ENCODE measurements at places on chromosomes 1 and 21.

DNA sequence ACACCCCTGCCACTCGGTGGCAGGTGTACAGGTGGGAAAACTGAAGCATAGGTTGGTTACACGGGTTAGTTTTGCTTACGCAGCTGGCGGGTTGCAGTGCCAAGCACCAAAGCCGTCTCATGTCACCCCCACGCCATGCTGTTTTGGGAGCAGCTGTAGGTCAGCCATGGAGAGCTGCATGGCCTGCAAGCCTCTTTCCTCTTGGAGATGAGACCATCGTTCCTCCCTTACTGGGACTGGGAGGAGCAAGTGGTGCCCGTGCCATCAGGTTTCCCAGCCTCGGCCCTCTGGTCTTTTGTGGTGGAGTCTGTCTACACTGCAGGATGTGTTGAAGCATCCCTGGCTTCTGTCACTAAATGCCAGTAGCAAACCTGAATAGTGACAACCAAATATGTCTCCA is 46.9 kb downstream of the AJAP1 start:
- DNase-seq: no peak

- no peak for DNase-seq
Measured at GRCh38 chr1:213605732-213606131, 382.0 kb upstream of the PROX1 start.

DNA sequence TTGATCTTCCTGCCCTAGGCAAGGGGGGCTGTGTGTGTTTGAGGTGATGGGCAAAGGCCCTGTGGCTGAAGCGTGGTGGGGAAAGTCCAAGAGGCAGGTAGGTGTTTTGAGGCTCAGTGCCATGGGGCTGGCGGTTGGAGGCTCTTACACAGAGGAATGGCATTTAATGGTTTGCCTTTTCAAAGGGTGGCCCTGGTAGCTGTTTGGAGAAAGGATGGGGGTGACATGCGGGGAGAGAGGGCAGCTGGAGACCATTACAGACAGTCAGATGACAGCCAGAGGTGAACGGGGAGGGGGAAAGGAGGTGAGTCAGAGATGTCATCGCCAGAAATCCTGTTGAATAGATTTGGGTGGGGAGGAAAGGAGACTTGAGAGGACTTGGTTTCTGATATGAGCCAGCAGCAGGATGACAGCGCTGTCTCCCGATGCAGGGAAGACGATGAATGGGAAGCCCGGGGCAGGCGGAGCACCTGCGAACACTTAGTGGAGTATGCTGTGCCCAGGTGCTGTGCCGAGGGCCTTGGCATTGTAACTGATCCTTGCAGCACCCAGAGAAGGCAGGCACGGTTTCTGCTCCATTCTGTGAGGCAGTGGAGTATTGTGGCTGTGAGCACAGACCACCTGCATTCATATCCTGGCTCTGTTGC is 56.3 kb downstream of the MAN1C1 start:
- DNase-seq: no peak

DNA sequence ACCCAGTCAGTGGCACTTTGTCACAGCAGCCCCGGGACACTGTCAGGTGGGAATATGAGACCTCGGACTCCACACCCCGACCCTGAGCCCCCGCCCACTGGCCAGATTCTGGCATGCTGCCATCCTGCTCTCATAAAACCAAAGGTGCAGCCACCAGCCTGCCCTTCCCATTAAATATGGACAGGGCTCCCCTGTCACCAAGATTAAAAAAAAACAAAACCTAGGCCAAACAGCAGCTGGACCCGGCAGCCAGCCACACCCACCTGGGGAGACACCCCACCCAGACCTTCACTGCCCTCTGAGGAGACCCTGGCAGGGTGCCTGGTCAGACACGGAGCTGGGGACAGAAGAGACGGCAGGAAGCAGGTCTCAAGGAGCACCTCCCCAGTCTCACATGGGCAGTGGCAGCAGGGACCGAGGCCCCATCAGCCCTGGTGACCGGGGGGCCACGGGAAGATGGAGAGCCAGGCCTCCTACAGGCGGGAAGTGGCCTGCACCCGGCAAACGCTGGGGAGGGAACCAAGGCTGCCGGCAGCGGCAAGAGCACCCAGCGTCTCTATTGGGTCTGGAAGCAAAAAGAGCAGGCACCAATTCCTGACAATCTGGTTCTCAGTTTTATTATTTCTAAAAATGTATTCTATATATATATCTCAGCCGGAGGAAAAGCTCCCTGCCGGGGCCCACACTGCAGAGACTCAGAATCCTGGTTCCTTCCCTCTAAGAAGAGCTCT is 61.9 kb downstream of the ACOT7 start:
- DNase-seq: no peak

DNA sequence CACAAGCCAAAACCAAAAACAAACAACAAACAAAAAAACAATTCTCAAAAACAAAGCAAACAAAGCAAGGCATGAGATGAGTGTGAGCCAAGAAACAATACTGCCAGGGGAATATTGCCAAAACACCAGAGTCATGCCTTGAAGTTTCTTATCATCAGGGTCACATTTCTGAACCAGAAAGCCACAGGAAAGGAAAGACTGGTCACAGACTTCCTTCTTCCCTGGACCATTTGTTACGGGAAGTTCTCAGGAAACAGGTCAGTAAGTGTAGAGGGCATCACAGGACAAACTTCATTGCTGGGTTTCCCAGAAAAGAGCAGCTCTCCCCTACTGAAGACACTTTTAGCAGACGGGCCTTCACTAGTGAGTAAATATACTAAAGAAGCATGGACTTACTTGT is 191.2 kb downstream of the GABPA start:
- DNase-seq: no peak

DNA sequence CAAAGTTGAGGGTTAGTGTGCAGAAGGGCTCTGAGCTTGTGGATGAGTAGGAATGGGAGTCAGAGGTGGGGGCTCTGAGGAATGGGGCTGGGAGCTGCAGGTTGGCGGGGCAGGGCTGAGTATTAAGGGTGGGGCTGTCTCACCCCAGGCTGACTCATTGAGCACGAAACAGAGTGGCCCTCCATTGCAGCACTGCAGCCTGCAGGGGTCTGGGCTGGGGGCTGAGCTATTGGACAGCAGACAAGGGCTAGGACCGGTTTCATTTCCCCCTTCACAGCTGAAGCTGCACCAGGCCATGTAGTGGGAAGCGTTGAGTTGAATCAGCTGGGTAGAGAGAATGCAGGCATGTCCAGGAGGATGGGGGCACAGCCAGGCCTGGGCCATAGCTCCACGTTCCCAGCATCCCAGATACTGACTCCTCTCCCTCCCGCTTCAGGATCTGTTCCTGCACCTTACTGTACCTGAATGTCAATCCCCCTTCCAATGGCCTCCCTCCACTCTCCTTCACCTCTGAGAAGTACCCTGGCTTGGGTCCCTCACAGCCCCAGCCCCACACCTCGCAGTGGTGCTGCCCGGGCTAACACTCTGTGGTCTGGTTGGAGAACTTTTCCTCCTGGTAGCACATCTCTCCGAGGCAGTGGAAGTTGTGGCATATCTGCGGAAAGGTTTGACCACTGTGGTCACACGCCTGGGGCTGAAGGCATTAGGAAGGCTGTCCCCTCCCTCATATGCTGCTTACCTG is 4.4 kb upstream of the INPP5B start:
- DNase-seq: no peak

DNA sequence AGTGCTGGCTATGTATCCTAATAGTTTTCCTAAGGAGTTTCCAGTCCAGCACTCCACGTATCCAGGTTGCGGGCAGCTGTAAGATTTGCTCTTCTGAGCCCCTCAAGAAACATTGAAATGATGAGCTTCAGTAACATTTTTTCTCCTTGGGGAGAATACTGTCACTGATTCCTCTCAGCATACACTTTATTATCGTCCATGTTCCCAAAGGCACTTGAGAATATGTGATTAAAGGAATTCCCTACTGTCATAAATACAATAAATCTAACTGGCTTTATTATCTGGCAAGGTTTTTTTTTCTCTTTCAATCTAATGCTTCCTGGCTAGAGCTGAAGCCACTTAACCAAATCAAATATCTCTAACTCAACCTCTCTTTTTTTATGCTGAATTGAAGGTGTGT is 359.2 kb upstream of the PKN2 start:
- DNase-seq: no peak

- DNase-seq: no peak
Measured at GRCh38 chr1:114344656-114345055, 166.3 kb downstream of the TRIM33 start.

GRCh38 chr21:14763695-14764064 is 217.6 kb upstream of the SAMSN1 start:
- DNase-seq: no peak

DNA sequence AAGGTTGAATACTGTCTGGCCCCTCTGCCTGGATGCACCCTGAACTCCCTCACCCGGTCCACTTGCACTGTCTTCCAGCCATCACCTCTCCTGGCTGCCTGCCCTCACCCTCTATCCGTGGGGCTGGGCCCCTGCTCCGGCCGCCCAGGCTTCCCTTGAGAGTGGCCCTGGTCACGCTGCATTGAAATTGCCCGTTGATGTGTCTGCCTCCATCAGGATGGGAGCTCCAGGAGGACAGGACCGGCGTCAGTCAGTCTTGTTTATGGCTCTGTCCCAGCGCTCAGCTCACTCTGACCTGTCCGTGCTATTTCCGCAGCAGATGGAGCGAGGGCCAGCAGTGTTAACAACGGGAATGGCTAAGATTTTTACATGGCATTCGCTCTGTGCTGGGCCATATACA is 34.9 kb downstream of the FOXO6 start:
- DNase-seq: no peak

GRCh38 chr1:241895013-241895412 is 47.0 kb downstream of the EXO1 start:
- DNase-seq: no peak

GRCh38 chr1:22471078-22471477 is 19.4 kb downstream of the ZBTB40 start:
- DNase-seq: no peak

DNA sequence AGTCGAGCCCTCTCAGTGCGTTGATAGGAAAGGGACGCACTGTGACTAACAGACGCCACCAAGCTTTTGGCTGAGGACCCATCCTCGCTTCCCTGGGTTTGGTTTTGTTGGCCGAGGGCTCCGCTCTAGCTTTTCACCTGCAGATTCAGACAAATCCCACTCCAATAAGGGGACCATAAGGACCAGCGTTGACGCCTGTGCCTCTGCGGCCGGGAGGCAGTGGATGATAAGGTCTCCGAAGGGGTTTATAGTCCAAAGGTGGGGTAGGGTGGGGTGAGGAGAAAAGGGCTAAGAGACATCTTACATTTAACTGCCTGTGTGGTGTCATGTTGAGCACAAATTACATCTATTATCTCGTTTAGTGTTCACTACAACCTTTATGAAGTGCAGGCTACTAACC is 760 bp downstream of the PEX14 start:
- no peak for DNase-seq

- no peak for DNase-seq
Measured at GRCh38 chr1:76465030-76465429, 390.5 kb downstream of the ST6GALNAC3 start.

- DNase-seq: no peak
Measured at GRCh38 chr1:228983661-228984060, 248.4 kb downstream of the RHOU start.

- DNase-seq: no peak
Measured at GRCh38 chr1:3819771-3820200, 23.5 kb upstream of the LRRC47 start.

DNA sequence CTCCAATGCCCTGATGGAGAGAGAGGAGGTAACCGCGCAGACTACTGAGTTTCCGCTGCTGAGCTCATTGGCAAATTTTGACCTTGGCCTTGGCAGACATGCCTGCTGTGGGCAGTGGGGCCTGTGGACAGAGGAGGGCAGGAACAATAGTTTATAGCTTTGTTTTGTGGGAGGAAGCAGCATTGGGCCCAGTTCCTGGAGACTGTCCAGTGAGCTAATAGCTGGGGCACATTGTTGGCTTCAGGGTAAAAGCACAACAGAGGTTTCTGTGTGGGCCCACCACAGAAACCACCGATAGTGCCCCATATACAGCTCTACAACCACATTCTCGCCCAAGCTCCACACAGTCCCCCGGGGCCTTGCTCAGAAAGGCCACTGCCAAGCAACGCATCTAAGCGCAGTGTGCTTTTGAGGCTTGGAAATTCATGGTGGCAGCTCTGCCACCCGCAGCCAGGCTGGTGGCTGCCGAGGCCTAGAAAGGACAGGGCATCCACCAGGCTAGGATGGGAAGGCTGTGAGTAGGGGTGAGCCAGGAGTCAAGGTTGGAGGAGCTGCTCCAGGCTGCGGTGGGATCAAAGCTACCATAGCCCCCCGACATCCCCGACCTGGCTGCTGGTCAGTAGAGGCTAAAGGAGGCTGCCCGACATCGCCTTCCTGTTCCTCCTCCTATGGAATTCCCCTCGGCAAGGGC is 43.2 kb downstream of the NEK2 start:
- no peak for DNase-seq

DNA sequence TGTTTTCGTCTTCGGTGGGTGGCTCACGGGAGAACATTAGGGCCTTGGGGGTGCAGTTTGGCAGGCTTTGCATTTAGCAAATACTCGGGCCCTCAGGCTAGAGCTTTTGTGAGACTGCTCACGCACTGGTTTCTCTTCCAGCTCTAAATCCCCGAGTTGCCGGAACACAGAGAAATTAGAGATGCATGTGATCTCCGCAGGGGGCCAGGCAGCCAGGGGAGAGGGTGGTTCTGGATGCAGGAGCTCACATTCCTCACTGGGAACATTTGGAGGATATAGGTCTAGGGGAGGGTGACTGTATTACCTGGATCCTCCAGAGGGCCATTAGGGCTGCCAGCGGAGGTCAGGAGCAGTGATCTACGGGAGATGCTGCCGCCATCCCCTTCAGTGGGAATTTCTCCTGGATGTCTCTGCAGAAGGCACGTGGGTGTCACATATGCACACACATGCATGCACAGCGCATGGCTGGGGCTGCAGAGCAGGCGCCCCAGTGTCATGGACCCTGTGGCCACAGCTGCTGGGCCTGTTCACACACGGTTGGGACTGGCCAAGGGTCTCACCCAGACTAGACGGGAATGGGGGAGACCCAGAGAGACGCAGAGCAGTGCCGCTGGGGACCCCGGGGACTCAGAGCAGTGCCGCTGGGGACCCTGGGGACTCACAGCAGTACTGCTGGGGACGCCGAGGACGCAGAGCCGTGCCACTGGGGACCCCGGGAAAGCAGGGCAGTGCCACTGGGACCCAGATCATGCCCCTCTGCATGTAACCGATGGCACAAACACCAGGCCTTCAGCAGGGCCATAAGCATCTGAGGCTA is 258.7 kb downstream of the CAMTA1 start:
- DNase-seq: no peak

DNA sequence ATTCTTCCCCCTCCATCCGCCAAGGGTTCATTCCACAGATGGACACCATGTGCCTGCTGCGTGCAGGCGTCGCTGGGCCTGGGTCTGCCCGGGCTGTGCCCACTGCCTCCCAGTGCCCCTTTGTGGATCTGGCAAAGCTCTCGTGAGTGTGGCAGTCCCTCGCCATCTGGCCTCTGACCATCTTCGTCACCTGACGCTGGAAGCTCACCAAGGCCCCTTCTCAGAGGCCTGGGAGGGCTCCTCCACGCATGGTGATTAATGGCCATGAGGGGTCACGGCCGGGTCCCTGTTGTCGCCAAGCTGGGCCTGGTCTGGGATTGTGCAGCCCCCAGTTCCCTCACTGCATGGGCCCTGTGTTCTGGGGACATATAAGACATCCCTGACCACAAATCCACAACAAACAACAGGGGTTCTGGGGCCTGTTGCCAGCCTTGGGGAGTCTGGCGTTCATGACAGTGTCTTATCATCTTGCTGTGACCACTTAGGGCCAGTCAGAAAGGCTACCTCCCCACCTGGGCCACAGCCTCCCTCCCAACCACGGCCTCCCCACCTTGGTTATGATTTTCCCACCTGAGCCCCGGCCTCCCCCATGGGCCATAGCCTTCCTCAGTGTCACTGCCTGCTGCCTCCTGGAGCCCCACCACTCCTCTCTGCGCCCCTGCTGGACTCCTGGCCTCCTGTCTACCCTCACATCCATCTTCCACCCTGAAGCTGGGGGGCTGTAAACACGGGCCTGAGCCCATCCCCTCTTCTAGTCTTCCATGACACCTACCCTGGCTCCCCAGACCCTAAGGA is 27.9 kb downstream of the SLC45A1 start:
- no peak for DNase-seq

Data from activated CD8-positive, alpha-beta memory T cell treated with anti-CD3 and anti-CD28 coated beads, Interleukin-2, amount 50 U/mL, for 4 hours (primary cell).